ENCODE measurements at places on chromosomes 4 and X.

GRCh38 chr4:79964400-79965211 is 108.4 kb downstream of the ANTXR2 start:
- DNase-seq = no peak

DNA sequence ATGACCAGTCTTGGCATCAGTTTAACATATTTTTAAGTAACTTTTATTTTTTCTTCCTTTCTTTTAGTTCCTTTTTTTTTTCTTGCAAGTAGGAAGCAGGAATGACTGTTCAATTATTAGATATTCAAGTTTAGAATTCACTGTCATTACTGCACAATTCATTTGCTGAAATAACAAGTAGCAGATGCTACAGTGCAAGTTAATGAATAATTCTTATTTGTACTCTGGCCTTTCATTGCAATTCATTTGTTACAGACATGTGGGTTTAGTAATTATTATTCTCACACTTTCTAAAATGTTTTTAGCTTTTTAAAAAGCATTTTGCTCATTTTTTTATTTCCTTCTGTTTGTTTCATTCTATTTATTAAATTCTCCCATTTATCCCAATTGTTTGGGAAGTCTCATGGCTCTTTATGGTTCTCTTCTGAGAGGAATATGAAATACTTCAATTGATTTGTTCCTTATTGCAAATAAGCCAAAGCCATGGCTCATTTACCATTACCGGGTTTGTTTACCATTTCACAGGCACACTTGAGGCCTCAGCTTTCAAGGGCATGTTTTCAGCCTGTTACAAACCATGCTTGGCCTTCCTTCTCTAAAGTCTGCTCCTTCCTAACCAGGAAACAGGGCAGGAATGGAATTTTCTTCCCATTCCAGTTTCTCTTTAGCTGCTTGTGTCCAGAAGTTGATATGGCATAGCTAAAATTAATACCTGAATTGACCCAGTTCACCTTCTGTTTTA is 4.6 kb upstream of the DCAF4L1 start:
- no peak for DNase-seq

DNA sequence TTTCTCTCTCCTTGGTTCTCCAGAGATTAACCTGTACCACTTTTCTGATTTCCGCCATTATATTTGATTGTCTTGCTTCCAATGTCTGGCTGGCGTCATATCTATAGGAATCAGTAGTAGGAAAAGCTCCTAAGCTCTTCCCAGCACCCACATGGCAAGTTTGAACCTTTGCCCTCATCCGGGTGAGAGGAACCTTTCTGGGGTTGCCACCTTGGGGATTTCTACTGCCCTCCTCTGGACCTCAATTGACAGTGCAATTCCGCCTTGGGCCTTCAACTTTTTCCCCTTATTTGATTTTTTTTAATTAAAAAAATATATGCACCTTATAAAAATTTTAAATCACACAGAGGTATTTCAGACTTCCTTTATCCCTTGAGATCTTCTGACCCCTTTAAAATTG is 2.0 kb upstream of the CXorf66 start:
- no peak for DNase-seq

GRCh38 chr4:7295197-7295910 is 103.0 kb downstream of the SORCS2 start:
- DNase-seq = no peak

GRCh38 chr4:114383067-114383466 is 215.5 kb upstream of the UGT8 start:
- DNase-seq = no peak

DNA sequence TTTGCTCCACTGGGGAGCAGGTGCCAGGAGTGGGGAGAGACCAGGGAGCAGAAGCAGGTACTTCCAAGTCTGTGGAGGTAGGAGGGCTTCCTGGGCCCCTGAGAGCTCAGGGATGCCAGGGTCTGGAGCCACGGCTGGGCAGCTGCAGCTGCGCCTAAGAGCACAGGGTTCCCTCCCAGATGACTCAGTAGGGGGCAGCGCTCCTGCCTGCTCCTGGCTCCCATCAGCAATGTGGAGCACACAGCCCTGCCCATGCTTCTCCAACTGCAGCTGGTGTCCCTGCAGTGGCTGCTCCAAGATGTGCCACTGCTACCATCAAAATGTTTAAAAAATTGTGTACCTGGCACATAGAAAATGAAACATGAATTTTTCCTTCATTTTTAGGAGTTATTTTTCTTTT is 1028.2 kb downstream of the PCDH7 start:
- no peak for DNase-seq

DNA sequence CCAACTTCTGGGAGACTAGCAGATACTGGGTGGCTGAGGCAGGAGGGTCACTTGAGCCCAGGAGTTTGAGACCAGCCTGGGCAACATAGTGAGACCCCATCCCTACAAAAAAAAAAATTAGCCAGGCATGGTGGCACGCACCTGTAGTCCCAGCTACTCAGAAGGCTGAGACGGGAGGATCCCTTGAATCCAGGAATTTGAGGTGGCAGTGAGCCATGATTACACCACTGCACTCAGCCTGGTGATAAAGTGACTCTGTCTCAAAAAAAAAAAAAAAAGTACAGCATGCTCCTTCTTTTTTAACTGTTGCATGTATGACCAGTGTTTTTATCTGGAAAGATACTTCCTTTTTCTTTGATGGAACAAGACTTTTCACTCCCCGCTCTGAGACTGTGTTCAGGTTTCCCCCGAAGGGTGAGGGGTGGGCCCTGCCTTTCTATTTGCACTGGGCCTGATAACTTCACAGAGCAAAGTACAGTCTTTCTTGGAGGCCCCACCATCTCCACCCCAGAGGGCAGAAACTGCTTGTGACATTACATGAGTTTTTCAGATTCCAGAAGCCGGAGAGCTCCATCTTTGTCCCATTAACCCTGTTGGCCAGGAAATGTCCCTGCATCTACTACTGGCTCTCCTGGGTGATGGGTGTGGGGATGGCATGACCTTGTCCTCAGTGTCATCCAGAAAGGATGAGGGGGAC is 35.2 kb downstream of the NYX start:
- no peak for DNase-seq

DNA sequence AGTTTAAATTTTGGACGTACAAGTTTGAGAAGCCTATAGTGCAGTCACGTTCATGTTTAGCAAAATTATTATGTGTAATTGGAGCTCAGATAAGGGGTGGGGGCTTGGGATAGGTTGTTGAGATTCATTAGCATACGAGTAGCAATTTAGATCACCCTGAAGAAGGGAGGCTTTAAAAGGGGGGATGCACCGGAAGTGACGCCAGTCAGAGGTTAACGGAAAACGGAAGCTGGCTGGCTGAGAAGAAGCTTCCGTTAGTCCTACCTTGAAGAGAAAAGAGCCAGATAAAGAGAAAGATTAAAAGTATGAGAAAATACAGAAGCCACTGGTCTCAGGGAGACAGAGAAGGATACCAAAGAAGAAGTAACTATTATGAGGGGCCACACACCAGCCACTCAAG is 1.1 kb upstream of the NXT2 start:
- DNase-seq = no peak

DNA sequence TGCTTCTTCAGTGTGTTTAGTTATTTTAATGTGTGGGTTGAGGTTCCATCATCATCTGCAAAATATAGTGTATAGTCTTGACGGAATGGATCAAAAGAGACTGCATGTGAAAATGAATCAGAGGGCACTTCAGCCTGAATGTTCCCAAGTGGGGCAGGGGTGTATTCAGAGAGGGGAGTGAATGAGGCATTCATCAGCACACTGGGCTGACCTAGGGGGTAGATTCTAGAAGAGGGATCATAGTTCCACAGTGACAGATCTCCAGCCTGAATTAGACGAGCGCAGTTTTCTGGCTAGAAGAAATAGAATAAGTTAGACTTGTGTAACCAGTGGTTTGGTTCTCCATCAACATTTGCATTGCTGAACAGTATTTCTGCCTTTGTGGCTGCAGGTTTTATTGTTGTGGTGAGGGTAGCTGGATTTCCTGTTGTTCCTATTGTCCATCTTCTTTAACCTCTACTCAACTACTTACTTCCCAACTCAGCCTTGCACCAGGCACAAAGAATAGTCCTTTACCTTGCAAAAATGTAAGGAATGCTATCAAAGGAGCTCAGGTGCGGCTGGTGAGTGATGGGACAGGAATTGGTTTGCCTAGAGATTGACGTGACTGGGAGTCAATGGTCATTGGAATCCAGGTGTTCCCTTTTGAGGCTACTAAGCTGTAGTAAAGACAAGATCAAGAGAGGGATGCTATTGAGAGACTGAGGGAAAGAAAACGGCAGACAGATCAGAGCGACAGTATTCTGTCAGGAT is 50.9 kb downstream of the NAP1L5 start:
- no peak for DNase-seq

GRCh38 chr4:53693408-53693807 is 102.1 kb upstream of the LNX1 start:
- DNase-seq = no peak

Data from NCI-H2171 treated with DMSO at 0.1 percent for 48 hours (cell line).